ENCODE measurements at places on chromosomes 3 and 15.

DNA sequence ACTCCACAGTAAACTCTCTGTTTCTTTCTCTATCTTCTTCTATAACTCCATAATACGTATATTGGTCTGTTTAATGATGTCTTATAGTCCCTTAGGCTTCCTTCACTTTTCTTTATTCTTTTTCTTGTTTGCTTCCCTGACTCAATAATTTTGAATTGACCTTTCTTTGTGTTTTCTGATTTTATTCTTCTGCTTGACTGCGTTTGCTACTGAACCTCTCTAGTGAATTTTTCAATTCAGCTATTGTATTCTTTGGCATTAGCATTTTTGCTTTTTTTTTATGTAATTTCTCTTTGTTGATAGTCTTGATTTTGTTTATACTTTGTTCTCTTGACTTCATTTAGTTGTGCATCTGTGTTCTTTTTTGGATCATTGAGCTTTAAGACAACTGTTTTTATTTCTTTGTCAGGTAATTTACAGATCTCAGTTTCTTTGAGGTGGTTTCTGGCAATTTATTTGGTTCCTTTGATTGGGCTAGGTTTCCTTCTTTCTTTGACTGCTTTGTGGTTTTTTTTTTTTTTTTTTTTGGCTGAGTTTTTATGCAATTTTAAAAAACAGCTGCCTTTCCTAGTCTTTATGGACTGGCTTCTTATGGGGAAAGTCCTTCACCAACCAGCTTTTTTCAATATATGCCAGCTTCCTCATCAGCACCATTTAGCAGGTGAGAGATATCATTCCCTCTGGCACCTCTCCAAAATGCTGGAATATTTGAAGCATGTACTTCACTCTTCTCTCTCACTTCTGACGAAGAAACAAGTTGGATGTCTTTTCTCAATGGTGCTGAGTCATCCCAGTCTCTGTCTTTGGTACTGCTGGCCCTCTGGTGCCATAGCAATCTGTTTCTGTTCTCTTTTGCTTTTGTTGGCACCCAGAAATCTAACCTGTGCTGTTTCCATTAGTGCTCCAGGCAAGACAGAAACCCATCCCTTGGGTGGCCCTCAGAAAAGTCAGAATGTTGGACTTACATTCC is 17.6 kb downstream of the RSRC1 start:
- DNase-seq: no peak

- DNase-seq: no peak
These were observed 32.1 kb upstream of the B3GALNT1 start for GRCh38 chr3:161137260-161137659.

DNA sequence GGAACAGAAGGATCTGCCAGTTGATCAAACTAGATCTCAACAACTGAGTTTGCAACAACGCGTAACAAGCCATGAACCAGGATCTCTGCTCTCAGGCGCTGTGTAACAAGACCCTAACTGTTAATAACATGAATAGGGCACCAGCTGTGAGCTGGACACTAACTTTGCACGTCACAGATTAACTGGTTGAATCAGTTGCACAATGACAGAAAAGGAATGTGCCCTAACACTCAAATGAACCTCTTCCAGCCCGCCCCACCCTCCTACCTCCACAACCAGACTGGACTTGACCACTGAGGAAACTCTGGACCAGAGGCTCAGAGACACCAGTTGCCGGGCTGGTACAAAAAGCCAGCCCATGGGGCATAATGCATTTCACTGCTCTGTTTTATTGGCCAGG is 34.3 kb downstream of the MCF2L2 start:
- DNase-seq: no peak

DNA sequence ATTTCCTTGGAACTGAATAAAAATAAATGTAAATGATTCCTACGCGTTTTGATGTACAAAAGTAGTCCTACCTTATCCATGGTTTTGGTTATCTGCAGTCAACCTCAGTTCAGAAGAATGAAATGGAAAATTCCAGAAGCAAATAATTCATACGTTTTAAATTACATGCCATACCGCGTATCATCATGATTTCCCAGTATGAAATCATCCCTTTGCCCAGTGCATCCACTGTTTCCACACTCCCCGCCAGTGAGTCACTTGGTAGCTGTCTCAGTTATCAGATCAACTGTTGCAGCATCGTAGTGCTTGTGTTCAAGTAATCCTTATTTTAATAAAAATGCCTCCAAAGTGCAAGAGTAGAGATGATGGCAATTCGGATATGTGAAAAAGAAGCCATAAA is 9.1 kb upstream of the MFSD1 start:
- DNase-seq: no peak

DNA sequence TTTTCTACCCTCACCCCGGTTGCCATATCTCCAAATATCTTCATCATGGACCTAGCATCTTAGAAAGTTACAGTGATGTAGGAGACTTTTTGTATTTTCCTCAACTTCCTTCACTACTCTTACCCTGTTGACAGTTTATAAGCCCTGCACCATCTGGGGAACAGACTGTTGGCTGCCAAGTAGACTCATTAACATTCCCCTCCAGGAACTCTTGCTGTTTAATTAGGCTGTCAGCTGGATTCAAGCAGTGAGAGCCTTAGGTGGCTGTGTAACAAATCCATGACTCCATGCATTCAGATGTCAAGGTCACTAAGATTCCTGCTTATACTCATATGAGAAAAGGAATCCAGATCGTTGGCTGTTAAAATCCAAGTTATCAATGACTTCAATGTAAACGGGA is 198.3 kb downstream of the NAALADL2 start:
- no peak for DNase-seq

GRCh38 chr3:78670746-78671145 is 1097.1 kb downstream of the ROBO1 start:
- no peak for DNase-seq

DNA sequence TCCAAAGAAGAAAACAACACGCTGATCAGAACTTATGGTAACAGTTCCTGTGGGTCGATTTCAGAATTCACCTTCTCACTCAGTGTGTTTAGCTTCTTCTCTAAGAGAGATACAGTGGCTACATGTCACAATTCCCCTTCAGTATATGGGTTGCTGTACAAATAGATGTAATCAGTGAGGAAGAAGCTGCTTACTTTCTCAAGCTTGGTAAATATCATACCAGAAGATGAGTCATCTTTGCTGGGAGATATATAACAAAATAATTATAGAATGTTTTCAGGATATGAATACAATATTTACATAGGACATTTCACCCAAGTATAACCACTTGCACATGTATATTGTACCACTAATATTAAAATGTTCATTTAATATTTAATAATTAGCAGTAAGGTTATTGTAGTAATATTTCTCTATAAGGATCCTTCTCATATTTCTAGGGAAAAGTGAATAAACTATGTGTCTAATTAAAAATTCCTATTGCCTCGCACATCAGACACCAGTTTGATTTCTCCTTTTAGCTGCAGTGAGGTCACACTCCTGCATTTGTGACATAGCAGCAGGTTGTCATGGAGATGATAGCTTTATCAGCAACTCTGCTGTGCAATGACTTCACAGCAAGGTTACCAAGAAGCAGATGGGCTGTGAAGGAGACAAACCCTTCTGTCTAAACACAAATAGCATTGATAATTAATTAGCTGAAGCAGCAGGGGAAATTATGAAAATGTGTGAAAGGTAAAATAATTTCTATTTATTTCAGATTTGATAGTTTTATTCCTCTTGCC is 211.4 kb downstream of the TUSC7 start:
- no peak for DNase-seq

- no peak for DNase-seq
These were observed 6.3 kb upstream of the GALNT15 start for GRCh38 chr3:16168211-16168610.

GRCh38 chr3:6281662-6282061 is 579.3 kb upstream of the GRM7 start:
- no peak for DNase-seq

DNA sequence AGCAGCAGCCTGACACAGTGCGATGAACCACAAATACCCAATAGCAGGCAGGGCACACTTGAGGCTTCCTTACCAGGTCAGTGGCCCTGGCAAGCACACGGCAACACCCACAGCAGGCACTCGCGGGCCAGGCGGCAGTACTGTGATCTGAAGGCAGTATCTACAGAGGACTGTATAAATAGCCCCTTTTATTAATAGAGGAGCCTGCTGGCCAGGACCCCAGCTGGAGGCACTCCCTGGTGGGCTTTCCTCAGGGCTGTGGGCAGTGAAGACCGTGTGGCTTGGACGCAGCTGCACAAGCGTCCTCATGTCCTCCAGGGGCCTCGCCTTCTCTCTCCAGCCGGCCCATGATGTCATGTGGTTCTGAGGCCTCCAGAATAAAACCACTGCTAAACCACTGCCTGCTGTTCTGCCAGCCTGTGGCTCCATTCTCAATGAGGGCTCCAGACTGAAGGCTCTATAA is 44.1 kb downstream of the LRIG1 start:
- no peak for DNase-seq

GRCh38 chr3:157786618-157787017 is 283.4 kb upstream of the VEPH1 start:
- no peak for DNase-seq

DNA sequence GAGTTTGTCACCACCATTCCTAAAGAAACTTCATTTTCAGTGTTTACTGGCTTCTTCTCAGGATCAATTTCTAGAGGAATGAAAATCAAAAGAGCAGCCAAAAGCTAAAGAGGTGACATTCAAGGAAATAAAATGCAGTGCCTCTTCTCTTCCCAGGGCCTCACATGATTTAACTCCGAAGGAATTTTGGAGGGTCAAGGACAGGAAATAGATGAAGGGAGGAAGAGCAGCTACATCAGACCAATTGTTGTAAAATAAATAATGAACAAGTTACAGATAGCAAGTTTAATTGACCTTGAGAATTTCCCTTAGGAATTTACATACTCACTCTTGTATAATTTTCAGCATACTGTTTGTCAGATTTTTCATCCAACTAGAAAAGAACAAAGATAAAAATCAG is 78.1 kb downstream of the LRRFIP2 start:
- DNase-seq: no peak

- no peak for DNase-seq
These were observed 3.9 kb upstream of the PAK2 start for GRCh38 chr3:196735751-196736150.

DNA sequence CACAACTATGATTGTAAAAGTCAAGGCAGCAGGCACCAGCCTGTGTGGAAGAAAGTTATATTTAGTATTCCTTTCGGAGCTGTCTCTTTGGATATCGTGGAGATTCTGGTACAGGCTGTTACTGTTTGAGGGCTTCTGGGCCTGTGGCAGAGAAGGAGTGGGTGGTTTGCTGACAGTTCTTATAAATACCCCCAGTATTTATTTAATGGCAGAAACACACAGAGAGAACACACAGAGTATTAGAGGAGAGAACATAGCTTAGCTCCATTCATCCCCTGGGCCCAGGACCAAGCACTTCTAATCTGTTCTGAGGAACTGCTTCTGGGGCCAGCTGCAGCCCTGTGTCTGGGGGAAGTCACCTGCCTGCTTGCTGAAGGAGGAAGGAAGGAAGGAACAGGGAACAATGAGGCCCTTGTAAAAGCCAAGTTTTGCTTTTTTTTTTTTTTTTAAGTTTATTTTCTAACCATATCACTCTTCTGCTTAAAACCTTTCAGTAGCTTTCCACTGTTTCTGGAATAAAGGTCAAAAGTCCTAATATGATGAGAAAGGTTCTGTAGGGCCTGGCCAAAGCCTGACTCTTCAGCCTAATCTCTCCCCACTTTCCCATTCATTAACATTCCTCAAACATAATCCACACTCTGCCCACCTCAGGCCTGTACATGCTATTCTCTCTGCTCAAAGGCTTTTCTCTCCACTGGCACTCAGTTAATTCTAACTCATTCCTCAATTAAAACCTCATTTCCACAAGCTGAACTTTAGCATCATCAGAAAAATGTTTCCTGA is 11.8 kb upstream of the PP2D1 start:
- no peak for DNase-seq

DNA sequence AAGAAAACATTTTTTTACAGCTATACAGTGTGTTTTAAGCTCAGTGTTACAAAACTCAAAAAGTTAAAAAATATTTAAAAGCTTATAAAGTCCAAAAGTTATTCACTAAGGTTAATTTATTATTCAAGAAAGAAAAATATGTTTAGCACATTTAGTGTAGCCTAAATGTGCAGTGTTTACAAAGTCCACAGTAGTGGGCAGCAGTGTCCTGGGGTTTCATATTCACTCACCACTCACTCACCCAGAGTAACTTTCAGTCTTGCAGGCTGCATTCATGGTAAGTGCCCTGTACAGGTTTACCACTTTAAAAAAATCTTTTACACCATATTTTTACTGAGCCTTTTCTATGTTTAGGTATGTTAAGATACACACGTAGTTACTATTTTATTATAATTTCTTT is 300.2 kb upstream of the TRIM42 start:
- no peak for DNase-seq

DNA sequence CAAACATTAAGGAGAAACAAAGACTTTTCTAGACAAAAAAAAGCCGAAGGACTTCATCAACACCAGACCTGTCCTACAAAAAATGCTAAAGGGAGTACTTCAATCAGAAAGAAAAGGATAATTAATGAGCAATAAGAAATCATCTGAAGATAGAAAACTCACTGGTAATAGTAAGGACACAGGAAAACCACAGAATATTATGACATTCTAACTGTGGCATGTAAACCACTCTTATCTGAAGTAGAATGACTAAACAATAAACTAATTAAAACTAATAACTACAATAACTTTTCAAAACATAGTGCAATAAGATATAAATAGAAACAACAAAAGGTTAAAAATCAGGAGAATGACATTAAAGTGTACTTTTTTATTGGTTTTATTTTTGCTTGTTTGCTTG is 584.5 kb upstream of the CCDC54 start:
- no peak for DNase-seq
